ENCODE measurements at places on chromosomes 11 and 22.
A peak's percentile ranks its signal among the peaks of the same experiment; 100 is the strongest.

- DNase-seq, result no peak
Measured at GRCh38 chr22:31567196-31567595, 70.9 kb downstream of the SFI1 start.

GRCh38 chr22:22588485-22589164 lies 29.6 kb upstream of the PRAME start:
- DNase-seq, result no peak

DNA sequence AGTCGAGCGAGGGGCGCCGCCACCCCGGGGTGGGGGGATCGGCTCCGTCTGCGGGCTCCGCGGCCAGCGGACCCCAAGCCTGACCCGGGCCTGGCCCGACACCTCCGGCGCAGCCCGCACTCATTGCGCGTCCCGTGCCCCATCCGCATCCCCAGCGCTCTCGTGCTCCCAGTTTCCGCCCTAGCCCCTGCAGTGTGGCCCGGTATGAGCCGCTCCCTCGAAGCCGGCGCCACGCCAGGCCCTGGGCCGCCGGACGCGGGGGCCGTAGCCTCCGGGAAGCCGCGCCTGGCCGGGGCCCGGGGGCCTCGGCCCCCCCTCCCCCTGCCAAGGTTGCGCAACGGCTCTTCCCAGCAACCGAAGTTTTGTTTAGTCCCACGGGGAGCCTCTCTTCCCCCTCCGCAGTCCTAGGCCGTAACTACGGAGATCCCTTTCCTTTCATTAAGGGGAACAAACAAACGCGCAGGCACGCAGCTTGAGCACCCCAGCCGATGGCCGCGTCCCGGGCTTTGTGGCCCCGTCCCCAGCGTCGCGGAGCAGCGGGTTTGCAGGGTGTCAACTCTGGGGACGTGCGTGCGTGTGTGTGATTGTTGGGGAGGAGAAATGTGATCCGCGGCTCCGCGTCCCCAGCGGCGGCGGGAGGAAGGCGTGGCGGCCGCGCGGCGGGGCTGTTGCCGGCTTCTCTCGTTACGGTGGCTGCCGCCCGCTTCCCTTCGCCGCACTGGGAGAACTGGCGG lies 883 bp downstream of the HIPK3 start:
- peak; percentile 35 for DNase-seq

DNA sequence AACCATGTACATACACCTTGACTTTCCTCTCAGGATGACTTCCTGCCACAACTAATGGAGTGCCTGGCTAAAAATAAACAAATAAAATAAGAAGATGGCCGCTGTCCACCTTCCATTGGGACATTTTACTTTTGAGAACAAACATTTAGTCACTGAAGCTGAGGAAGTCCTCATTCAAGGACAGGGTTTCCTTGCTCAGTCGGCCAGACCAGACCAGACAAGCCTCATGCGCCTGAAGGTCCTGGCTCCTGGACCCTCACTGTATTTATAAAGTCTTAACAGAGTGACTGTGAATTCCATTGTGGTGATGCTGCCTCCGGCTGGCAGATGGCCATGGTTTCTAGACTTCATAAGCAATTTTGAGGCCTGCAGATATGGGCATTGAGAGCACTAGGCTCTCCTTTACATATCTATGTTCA lies 114.5 kb downstream of the MAML2 start:
- peak; percentile 31 for DNase-seq

- DNase-seq, result no peak
Measured at GRCh38 chr11:21465203-21465602, 727.7 kb upstream of the ANO5 start.

GRCh38 chr11:42255906-42256305 lies 796.5 kb upstream of the LRRC4C start:
- DNase-seq, result no peak

- DNase-seq, result no peak
Measured at GRCh38 chr11:111193924-111194490, 51.5 kb upstream of the POU2AF2 start.

DNA sequence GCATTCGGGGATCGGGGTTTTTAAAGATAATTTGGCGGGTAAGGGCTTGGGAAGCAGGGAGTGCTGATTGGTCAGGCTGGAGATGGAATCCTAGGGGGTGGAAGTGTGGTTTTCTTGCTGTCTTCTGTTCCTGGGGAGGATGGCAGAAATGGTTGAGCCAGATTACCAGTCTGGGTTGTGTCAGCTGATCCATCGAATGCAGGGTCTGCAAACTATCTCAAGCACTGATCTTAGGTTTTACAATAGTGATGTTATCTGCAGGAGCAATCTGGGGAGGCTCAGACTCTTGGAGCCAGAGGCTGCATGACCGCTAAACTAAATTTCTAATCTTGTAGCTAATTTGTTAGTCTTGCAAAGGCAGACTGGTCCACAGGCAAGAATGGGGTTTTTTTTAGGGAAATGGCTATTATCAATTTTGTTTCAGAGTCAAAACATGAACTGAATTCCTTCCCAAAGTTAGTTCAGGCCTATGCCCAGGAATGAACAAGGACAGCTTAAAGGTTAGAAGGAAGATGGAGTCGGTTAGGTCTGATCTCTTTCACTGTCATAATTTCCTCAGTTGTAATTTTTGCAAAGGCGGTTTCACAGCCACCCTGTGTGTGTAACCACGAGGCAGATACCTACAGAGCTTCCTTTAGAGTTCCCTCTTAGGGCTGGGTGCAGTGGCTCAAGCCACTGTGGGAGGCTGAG lies 10.2 kb downstream of the SCGB1A1 start:
- DNase-seq, result no peak

DNA sequence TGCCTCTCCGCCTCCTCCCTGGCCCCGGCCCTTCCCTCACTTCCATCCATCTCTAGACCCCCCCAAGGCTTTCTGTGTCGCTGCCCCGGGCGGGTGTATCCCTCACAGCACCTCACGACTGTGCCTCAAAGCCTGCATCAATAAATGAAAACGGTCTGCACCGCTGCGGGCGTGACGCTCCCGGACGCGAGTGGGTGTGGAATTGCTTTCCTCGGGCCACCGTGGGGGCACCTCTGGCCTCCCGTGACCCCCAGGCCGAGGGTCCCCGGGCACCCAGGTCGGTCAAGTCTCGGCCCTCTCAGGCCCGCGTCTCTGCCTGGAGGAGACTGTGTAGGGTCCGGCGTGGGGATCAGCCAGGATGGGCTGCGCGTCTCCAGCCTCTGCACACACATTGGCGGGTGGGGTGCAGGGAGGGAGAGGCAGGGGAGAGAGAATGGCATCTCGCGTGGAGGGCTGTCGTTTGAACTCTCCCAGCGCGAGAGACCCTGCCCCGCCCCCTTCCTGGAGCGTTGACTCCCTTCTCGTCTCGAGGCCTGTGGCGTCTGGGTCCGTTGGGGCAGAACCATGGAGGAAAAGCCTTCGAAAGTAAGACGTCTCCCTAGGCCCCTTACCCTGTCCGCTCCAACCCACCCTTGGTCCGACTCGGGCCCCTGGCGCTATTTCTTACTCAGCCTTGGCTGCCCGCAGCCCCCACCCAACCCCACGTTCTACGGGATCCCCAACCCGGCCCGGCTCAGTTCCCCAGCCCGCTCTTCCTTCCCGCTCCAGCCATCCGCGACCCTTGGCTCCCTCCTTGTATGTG lies at the start of gene CATSPERZ:
CATSPERZ (plus strand) TSS at position 512 of the 802 bp plus-strand sequence; CDS start at position 565, 53 bp downstream.
- no peak for DNase-seq

GRCh38 chr11:74696939-74697675 lies 34.1 kb downstream of the CHRDL2 start:
- DNase-seq, result no peak

DNA sequence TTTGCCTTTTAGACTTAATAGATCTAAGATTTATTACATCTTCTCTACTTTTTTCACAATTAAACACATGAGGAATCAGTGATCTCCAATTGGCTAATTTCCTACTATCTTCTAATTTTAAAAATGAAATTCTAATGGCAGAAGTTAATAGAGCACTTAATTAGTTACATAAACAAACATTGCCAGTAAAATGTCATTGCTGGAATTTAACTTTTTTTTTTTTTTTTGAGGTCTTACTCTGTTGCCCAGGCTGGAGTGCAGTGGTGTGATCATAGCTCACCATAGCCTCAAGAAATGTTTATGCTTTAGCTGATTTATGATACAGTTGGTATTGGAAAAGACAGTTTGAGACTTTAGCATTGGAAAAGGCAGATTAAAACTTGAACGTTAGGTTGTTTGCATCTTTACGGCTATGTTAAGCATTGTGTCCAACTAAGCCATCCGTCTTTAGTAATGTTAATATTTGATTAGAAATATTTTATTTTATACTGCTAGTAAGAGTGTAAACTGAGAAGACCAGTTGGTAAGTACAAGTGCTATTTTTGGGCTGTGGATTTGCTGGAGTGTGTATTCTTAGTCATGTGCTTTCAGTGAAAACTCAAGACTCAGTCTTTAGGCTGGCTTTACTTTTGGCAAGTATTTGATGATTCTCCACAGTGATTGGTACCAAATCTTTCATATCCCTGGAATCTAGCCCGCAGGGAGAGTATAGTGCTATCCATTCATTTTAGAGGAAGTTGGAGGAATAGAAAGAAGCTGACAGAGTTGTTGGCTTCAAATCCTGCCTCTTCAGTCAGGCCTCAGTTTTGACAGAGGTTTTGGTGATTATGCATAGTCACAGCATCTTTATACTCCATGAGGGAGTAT lies 4.5 kb downstream of the ANO5 start:
- DNase-seq, result no peak

DNA sequence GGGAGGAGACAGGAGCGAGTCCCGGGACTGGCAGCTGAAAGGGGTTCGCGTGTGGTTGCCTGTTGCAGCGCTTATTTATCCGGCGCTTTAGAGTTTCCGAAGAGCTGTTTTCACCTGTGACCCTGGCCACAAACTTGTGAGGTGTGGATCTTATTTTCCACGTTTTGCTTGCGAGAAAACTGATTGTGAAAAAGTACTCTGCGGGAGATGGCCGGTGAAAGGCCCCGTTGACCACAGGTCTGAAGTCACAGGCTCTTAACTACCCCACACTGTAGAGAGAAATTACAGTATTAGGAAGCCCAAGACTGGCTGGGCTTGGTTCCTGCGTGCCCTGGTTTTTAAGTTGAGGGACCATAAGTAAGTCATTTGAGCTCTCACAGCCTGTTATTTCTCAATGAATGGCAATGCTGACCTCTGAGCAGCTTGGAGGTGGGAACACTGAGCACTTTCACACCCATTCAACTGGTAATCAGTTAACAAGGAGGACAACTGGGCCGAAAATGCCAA lies 379 bp upstream of the RAB38 start:
- no peak for DNase-seq
